Putamen (tissue), 1 donor: ENCODE measurements at places on chromosomes 3 and 15.

DNA sequence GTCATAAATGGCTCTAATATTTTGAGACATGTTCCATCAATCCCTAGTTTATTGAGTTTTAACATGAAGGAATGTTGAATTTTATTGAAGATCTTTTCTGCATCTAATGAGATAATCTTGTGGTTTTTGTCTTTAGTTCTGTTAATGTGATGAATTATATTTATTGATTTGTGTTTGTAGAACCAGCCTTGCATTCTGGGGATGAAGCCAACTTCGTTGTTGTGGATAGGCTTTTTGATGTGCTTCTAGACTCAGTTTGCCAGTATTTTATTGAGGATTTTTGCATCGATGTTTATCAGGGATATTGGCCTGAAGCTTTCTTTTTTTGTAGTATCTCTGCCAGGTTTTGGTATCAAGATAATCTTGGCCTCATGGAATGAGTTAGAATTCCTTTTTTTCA, 72.0 kb upstream of the CD96 start:
- DNase-seq: no peak

DNA sequence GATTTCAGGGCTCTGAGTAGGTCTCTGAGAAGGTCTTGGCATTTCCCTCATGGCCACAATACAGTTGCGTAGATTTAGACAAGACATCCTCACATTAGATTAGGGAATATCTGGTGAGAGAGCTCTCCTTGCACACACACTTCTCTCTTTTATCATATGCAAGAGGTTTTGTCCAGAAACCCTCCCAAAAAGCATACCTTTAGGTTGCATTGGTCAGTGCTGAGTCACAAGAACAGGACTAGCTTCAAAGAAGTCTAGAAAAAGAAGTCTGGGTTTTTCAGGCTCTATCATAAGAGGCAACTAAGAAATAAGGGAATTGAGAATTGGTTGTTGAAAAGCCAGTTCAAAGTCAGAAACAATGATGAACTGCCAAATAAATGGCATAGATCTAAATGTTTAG, 40.1 kb upstream of the MITF start:
- DNase-seq: no peak

- DNase-seq: no peak
Measured at GRCh38 chr3:108505811-108506210, 4.6 kb downstream of the MYH15 start.

DNA sequence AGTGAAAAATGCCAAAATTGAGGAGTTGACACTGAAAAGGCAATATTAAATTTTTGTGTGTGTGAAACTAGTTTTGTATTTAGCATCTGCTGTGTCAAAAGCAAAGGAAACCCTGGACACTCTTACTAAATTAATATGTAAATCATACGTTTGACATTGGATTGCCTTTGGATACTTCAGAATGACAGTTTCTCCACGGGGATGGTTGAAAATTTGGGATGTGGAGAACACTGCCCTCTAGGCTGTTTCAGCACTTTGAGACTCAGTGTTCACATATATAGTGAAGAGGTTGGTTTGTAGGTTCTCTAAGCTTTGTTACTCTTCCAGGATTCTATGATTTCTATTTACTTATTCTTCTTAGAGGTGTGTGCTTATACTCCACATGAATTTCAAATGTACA, 3.0 kb downstream of the ROBO2 start:
- DNase-seq: peak; percentile 42

- no peak for DNase-seq
Measured at GRCh38 chr3:45690336-45691035, 1.3 kb downstream of the SACM1L start.

GRCh38 chr3:12449889-12450682, 34.2 kb upstream of the TSEN2 start:
- no peak for DNase-seq

- DNase-seq: no peak
Measured at GRCh38 chr3:54510506-54510905, 388.2 kb downstream of the CACNA2D3 start.

DNA sequence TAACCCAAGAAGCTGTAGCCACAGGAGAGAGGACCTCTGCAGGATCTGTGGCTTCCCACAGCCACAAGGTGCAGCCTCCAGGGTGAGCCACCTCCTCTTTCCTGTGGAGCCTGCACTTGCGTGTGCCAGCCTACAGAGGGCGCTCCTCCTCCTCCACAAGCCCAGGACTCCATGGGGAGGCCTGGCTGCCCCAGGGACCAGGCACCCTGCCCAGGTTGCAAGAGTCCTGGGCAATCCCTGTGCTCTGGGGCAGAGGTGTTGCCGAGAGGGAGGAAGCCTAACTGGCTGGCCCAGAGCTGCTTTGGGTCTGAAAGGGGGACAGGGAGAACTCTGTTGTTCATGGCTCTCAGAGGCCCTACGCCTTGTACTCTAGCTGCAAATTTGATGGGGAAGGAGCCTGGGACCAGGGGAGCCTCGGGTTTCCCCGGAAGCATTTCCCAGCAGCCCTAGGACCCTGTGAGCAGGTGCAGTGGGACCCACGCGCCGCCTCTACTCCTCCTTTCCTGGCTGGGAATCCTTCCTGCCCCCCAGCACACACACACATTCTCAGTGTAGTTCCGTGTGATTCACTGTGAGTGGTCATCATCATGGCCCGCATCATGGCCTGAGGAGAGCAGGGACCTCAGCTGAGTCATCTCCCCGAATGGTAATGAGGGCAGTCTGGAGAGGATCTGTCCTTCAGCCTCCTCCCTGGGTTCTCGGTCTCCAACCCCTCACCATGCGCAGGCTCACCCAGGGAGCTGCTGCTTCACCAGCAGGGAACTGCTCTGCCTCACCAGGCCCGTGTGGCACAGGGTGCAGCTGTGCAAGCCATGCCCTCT, 24.3 kb downstream of the TBC1D21 start:
- no peak for DNase-seq

GRCh38 chr15:98375513-98376340, 272.6 kb upstream of the IGF1R start:
- no peak for DNase-seq

DNA sequence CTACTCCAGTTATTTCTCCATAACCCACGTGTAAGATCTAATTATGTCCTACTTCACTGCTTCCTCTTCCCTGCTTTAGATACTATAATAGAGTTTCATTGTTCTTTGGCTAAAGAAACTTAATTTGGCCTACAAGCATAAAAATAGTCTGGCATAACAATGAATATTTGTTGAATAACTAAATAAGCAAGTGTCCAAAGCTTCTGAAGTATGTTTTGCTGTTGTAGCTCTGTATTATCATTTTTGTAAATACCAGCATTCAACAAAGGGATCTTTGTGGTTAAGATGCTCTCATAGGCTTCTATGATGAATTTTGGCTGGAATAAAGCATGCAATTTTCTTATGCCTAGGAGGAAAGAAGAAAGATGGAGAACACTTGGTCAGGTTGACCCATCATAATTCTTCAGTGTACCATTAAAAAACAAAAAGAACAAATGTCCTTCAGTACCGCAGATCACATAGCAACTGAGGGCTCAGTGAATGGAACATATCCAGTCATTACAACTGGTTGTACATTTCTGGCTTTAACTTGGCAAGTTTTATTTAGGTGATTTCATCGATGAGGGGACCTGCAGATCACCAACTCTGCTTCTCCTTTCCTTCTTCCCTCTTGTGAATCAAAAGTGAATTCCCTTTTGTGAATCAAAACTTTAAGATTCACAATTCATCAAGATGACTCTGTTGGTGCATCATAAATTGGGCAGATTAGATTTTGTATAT, 465.9 kb upstream of the TGFBR2 start:
- DNase-seq: no peak

DNA sequence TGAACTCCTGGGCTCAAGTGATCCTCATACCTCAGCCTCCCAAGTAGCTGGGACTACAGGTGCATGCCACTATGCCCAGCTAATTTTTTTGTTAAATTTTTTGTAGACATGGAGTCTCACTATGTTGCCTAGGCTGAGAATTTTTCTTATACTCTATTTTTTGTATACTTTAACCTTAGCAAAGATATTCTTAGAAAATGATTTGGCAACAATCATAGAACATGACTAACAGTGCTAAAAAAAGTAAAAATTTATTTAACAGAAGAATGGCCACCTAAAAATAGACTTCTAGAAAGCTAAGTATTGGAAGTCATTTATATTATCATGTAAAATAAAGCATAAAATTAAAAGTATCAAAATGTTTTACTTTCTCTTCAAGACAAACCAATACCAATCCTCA, 322.3 kb downstream of the PLCL2 start:
- DNase-seq: no peak

- DNase-seq: no peak
Measured at GRCh38 chr15:93298901-93299300, 209.9 kb upstream of the RGMA start.

- no peak for DNase-seq
Measured at GRCh38 chr3:161266731-161267150, 45.6 kb downstream of the NMD3 start.

- DNase-seq: no peak
Measured at GRCh38 chr3:5634411-5634810, 446.9 kb downstream of the EDEM1 start.

DNA sequence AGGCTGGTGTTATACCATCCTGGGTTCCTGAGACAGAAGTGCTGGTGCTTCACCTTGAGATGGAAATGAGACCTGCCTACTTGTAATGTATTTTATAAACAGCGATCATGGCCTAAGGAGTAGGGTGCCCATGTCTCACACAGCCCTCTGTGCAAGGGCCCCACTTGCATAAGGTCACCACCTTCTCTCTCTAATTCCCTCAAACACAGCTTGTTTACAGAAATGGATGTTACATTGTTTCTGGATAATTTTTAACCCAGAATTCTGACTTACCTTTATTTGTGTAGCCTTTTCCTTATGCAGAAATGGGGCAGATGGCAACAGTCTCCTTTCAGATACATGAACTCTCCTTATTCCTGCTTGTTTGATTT, 95.1 kb upstream of the UMPS start:
- no peak for DNase-seq

DNA sequence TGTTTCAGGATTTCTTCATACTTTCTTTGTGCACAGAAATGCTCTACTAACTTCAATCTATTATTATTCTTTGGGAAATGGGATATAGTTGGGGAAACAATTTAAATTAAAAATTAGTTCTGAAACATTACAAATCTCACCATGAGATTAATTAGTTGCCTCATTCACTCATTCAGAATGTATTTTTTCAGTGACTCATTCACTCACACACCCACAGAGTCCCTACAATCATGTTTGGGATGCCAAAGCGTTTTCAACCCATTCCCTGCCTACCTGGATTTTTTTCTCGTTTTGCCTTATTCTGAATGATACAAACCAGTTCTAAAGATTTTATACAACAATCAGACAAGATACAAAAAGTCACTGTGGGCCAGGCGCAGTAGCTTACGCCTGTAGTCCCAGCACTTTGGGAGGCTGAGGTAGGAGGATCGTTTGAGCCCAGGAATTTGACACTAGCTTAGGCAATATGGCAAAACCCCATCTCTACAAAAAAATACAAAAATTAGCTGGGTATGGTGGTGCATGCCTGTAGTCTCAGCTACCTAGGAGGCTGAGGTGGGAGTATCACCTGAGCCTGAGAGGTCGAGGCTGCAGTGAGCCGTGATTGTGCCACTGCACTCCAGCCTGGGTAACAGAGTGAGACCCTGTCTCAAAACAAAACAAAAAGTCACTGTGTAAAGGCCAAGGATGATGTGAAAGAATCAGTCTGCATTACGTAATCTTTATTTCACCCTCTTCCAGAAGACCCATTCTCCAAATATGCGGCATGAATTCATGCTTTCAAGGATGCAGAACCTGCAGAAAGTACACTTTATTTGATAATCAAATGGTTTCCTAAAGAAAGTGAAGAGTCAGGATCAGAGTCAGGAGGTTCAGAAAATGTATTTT, 34.8 kb upstream of the ARHGEF3 start:
- no peak for DNase-seq

GRCh38 chr3:159416856-159417255, 571.8 kb upstream of the IL12A start:
- DNase-seq: no peak

DNA sequence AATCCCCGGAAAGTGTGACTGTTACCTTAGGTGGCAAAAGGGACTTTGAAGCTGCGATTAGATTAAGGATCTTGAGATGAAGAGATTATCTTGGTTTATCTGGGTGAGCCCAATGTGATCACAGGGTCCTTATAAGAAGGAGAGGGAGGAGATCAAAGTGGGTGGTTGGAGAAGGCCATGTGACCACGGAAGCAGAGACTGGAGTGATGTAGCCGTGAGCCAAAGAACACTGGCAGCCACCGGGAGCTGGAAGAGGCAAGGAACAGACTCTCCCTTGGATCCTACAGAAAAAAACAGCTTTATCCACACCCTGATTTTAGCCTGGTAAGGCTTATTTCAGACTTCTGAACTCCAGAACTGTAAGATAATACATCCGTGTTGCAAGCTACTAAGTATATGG, 29.9 kb downstream of the CRABP1 start:
- no peak for DNase-seq

- no peak for DNase-seq
Measured at GRCh38 chr15:66909381-66909890, 156.0 kb upstream of the SMAD3 start.

- DNase-seq: no peak
Measured at GRCh38 chr3:126509597-126510307, 7.8 kb downstream of the UROC1 start.

DNA sequence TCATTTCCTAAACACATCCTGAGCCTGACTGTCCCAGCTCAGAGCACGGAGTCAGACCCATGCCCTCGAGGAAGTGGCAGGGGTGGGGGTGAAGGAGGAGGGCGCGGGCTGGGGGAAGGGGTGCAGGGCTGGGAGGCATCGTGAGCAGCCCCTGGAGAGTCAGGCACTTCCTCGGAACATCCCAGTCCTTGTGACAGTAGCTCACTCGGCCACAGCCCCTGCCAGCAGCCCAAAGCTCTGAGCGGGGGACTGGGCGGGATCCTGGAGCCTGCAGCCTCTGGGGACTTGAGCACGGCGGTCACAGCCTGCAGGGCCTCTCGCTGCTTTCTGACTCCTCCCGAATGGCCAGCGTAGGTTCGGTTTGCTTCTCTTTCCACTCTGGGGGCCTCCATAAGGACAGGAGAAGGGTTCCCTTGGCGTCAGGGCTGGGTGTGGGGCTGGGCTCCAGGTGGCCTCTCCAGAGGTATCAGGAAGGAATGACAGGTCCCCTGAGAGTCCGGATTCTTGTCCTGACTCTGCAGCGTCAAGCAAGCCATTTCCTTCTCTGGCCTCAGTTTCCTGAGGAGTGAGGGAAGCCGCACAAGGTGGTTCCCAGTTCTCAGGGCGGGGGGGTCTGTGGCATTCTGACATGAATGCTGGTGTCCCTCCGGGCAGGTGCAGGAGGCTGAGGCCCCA, 20.9 kb downstream of the PSTPIP1 start:
- DNase-seq: no peak
